ENCODE measurements at places on chromosomes 6 and 20.
A peak's percentile ranks its signal among the peaks of the same experiment; 100 is the strongest.

- DNase-seq, result no peak
Observed at GRCh38 chr20:6956056-6956455, 188.6 kb downstream of the BMP2 start.

GRCh38 chr20:46056970-46057855 is 28.2 kb downstream of the SLC12A5 start:
- DNase-seq, result peak; percentile 16

DNA sequence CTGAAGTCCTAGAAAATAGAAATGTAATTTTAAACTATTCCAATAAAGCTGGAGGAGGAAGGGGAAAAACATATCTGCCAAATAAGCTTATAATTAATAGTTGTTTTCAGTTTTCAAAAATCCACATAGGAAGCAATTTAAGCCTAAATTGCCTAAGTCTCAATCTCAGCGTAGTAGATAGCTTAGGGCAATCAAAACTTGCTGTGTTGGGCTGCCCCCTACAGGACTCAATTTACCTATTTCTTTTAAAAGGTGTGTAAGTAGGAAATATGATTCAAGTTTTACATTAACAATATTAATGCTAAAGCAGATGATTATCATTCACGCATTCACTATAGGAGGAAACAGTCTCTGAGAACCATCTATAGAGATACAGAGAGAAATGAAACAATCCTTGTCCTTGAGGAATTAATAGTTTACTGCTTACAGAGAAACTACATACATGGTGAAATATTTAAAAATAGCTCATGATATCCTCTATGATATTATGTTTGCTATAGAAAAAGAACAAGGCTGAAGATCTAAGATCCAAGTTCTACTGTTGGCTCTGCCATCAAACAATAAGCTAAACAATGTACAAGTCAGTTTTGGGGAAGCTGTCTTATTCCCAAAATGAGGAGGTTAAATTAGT is 102.1 kb downstream of the ATG5 start:
- no peak for DNase-seq

DNA sequence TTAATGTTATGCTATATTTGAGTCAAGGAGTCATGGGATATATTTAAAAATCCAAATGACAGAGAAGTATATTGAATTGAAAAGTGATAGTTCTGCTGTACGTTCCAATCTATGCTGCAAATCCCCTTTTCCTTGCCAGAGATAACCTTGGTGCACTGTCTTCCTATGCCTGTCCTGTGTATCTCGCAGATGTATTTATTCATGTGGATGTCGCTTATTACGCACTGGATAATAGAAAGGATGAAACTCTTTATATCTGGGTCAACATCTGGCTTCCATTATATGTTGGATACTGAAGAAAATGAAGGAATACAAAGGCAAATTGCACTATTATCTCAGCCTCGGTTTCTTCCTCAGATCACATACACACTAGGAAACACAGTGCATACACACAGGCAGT is 331.3 kb downstream of the BCKDHB start:
- DNase-seq, result no peak

DNA sequence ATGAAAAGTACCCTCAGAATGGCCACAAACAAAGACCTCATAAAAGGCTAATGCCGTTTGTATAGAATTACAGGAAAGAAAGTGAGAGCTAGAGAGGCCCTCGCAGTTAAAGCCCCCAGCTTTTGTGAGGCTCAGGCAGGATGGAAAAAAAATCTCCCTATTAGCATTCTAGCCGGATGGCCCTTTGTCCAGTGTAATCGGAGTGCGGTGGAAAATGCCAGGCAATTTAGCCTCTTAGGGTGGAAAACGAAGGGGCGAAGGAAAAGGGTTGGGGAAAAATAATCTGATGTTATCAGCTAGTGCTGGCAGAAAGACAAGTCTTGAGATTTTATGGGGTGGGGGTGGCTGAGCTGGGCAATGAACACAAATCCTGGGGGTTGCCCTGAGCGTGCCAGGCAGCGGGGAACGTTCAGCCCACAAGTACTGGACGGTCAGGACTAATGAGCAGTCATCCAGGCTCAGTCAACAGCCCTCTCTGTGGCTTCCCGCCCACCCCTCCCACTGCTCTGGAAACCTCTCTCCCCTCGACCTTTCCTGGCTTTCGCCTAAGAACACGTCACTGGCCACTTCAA is 92.4 kb downstream of the PSMG4 start:
- no peak for DNase-seq

DNA sequence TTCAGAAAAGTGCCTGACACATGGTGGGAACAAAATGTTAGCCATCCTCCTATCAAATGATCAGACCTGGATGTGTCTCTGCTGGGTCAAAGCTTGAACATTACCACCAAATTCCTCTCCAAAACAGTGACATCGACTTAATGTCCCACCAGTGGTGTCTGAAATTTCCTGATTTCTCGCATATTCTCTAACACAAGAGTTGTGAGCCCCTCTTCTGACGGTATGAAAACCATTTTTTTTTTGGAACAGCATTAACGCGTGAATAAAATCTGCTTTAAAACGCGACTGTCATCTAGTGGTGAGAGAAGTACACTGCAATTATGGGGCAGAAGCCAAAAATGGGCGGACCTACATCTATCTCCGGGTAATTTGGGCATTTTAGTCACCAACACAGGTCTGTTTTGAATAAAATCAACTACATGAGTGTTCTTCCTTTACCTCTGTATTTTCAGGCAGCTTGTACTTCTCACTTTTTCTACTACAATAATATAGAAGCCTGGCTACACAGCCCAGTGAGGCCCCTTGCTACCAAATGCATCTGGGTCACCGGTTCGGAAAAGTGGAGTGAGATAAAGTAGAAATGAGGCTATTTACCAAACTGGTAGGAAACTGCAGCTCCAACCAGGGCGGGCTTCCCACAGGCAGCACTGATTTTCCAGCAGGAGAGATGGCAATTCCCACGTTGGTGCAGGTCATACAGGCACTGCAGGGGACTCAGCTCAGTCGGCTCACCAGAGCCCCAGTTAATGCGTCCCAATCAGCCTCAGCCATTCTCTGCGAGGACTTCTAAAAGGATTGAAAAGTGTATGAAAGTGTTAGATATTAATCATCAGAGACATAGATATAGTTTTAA is 27.4 kb downstream of the MGME1 start:
- peak; percentile 16 for DNase-seq

DNA sequence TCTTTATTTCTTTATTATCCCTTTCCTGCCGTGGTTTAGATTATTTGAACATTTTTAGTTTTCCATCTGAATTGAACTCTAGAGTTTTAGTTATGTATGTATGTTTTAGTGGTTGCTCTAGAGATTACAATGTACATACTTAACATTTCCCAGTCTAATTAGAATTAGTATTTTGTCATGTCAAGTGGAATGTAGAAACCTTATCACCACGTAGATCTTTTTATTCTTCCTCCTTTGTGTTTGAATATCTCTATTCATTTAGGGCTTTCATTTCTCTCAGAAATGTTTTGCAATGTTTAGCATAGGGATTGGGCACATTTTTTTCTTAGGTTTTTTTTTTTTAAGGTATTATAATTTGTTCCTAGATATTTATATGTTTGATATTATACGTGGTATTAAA is 73.1 kb upstream of the EZR start:
- DNase-seq, result no peak

- DNase-seq, result peak; percentile 81
Observed at GRCh38 chr20:47317127-47317895, 39.2 kb downstream of the ZMYND8 start.

GRCh38 chr6:144534180-144534579 is 249.0 kb downstream of the UTRN start:
- DNase-seq, result no peak

DNA sequence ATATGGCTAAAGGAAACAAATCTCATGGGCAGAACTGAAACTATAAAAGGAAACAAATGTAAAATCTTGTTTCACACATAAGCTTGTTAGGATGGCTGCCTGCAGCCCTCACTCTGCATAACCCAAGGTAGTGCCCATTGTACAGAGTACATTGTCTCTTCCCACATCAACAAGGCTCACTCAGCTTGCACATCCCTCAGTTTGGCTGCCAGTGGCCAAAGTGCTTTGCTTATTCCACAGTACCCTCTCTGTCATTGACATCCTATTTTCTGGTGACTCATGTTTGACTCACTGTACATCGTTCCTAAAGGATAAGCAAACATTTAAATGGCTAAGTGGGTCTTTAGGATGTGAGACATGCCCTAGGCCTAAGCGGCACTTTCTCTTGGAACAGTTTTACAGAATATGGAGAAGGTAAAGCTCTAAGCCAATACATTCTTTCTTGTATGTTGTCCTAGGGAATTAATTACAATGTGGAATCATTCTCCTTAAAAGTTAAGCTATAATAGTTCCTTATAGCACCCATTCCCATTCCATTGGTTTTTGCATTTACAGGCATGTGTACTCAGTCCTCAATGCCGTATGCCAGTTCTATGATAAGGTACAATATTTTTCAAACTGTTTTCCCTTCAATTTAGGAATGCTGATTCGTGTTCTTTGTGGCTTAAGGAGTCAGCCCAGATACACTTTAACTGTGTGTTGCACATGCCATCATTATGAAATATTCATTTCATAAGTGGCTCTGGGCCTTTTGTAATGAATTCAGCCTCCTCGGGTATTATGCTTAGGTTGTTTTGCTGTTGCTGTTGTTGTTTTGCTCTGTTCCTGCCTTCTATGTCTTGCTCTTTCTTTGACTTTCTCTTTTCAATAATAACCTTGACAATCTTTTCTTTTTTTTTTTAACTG is 5.5 kb downstream of the ANKEF1 start:
- DNase-seq, result peak; percentile 22

DNA sequence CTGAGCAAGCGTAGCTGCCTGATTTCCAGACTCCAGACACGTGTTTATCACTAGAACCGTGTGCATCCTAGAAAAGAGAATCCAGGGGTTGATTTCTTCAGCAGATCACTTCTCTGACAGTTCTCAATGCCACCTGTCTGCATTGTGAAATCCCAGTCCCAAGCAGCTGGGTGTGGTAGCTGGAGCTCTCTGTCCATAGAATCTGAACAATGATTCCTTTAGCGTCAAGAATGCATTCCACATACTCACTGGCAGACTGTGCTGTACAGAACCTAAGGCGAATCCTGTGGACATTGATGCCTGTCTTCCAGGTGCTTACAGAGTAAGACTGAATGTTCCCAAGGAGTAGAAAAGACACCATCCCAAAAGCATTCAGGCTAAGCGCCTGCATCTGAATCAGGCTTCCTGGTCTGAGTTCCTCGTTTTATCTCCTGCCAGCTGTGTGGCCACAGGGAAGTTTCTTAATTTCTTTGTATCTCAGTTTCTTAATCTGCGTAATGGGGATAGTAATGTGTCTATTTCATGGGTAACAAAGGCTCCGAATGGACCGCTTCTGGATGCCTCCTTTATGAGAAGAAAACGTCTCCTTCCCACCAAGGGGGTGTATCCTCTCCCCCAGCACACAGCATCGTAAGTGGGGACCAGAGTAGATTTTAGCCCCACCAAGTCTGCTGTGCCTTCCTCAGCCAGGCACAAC is 10.4 kb upstream of the TRAF3IP2 start:
- DNase-seq, result no peak

GRCh38 chr6:117381749-117382148 is 44.0 kb downstream of the ROS1 start:
- no peak for DNase-seq

DNA sequence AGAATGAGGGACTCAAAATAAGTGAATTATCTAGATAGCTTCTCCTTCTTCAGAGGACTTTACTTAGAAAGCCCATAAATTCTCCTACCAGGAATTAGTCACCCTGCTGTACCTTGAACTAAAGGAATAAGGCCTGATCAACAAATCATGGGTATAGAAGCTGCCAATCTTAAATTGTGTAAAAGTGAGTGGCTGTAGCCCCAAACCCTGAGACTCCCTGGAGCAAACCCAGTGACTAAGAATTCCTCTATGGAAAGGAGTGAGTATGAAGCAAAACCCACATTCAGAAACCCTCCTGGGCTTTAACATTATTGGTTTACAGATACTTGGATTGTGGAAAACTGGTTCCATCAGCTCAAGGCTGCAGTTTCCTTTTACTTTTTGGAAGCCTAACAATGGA is 285.8 kb upstream of the TBX18 start:
- DNase-seq, result no peak

DNA sequence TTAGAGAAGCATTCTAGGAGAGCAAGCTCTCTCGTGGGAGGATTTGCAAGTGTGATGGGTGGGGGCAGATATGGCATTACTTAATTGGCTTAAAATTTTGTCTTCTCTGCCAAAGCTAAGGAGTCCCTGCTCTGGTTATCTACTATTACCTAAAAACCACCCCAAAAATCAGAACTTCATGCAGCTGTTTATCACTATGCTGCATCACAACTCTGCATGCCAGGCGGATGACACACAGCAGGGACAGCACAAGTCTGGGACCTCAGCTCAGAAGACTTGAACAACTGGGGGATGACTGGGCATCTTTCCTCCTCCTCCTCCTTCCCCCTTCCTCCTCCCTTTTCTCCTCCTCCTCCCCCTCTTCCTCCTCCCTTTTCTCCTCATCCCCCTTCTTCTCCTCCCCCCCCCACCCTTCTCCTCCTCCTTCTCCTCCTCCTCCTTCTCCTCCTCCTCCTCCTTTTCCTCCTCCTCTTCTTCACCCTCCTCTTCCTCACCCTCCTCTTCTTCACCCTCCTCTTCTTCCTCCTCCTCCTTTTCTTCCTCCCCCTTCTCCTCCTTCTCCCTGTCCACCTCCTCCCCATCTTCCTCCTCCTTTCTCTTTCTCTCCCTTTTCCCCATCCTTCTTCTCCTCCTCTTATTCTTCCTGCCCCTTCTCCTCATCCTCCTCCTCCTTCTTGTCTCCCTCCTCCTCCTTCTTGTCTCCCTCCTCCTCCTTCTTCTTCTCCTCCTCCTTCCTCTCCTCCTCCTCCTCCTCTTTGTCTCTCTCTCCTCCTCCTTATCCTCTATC is 218.6 kb upstream of the PMEPA1 start:
- DNase-seq, result no peak

DNA sequence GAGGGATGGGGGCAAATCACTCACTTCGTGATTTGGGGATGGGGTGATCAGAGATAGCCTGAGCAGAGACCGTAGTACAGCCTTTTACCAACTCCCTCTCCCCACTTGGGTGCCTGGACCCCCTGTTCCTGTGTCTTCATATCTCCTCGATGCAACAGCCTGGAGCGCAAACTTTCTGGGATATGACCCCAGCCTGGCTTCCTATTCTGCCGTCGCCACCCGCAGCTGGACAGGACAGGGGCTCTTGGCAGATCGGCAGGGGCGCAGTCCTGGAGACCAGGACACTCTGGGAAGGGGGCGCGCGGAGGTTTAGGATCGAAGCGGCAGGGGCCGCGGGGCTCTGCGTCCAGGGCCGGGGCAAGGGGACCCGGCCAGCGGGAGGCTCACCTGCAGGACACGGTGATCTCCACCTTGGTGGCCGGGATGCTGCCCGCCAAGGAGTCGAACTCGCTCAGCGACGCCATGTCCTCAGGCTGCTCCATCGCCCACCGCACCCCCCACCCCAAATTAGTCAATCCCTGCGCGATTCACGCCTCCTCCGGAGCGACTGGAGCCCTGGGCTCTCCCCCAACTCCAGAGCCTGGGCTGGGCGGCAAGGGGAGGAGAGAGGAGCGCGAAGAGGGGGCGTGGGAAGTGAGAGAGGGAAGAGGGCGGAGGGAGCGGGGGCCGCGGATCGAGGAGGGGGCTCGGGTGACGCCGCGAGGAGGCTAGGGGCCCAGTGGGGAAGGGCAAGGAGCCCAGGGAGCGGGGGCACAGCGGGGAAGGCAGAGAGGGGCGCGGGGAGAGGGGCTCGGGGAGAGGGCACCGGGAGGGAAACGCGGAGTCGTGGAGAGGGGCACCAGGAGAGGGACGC is at the start of gene CPNE5:
Gene CPNE5 (minus strand): TSS at position 549 of the 853 bp plus-strand sequence. CDS start 67 bp downstream, at position 482.
- no peak for DNase-seq
